ENCODE measurements at places on chromosomes 3 and 15. TPM values are rescaled to one million over a fixed set of nuclear protein-coding genes. Genes with fewer than 3 reads are reported as not detected.

CD200 gene
- total RNA-seq: 4.4 TPM

SLC12A8 gene
- total RNA-seq: 9.1 TPM

CPNE4 gene
- 0.83 TPM for total RNA-seq

SCN5A gene
- total RNA-seq: 0.24 TPM

BRPF1 gene
- total RNA-seq: 22.3 TPM

SAXO2 gene
- total RNA-seq: 15.8 TPM

GCSAM gene
- total RNA-seq: 1.5 TPM

NR2E3 gene
- not detected for total RNA-seq

CHDH gene
- 17.3 TPM for total RNA-seq

SLC38A3 gene
- total RNA-seq: not detected

WNT7A gene
- 4.1 TPM for total RNA-seq

PIK3CA gene
- 33.5 TPM for total RNA-seq

MESP2 gene
- not detected for total RNA-seq

IL17RB gene
- total RNA-seq: 18.4 TPM

OR5K2 gene
- total RNA-seq: not detected

ANKUB1 gene
- total RNA-seq: 3.1 TPM

A4GNT gene
- 0.41 TPM for total RNA-seq

SAMMSON gene
- not detected for total RNA-seq

RNU5B-1 gene
- 47.6 TPM for total RNA-seq

ATG3 gene
- total RNA-seq: 58.4 TPM

SLC26A6 gene
- total RNA-seq: 20.8 TPM

LRRC31 gene
- total RNA-seq: 1.1 TPM

LEKR1 gene
- 5.8 TPM for total RNA-seq

GOLGA6A gene
- not detected for total RNA-seq

TUBGCP5 gene
- total RNA-seq: 12.9 TPM

TYRO3 gene
- 17.3 TPM for total RNA-seq

GCNT3 gene
- 0.68 TPM for total RNA-seq

SLC12A1 gene
- total RNA-seq: not detected

PIK3R4 gene
- 26.3 TPM for total RNA-seq

RASGRP1 gene
- total RNA-seq: 2.3 TPM
